ENCODE measurements at places on chromosomes 6 and 20.
A peak's percentile ranks its signal among the peaks of the same experiment; 100 is the strongest.

DNA sequence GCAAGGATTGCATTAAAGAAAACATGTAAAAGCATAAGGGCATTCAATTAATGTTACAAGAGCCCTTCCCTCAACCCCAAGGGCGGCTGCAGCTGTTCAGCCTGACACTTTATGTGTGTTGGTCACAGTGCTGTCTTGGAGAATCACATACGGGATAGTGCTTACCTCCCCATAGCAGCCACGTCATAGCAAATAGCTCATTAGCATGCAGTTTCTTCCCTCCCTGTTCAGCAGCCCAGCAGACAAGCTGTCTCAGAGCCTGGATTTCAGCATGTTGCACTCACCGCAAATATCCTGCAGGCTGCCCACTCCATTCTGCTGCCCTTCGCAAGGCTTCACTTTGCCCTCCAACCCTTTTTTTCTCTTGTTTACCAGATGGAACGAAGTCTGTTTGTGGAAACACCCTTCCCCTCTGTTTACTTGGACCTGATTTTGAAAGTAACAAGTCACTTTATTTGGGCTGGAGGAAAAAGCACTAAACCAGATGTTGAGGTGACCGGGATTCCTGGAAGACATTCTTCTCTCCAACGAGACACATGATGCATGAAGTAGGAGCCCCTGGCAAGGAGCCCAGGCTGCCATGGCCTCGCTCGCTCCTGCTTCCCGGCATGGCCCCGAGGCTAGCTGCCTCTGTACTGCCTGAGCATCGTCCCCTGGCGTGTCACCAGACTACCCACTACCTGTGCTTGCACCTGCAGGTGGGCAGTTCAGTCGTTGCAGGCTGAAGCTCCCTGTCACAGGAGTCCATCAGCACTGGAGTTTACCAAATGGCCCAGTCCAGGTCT is 151.6 kb upstream of the GMDS start:
- DNase-seq: peak; percentile 71

DNA sequence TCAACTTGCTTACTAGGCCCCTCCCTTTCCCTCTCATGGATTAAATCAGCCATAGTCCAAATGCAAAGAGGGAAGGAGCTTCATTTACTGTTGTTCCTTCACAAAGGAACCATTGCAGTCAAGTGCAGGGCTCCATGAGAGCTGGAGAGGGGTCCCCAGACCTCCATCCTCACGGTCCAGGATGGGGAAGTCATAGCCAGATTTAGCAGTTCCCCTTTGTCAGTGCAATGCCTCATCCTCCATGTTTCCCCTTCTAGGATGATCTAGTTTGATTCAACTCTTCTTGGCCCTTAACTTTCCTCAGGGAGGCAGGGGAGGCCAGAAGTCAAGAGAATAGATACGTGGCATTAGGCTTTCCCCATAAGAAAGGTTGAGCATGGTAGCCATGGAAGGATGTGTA is 66.5 kb upstream of the FUCA2 start:
- DNase-seq: no peak

DNA sequence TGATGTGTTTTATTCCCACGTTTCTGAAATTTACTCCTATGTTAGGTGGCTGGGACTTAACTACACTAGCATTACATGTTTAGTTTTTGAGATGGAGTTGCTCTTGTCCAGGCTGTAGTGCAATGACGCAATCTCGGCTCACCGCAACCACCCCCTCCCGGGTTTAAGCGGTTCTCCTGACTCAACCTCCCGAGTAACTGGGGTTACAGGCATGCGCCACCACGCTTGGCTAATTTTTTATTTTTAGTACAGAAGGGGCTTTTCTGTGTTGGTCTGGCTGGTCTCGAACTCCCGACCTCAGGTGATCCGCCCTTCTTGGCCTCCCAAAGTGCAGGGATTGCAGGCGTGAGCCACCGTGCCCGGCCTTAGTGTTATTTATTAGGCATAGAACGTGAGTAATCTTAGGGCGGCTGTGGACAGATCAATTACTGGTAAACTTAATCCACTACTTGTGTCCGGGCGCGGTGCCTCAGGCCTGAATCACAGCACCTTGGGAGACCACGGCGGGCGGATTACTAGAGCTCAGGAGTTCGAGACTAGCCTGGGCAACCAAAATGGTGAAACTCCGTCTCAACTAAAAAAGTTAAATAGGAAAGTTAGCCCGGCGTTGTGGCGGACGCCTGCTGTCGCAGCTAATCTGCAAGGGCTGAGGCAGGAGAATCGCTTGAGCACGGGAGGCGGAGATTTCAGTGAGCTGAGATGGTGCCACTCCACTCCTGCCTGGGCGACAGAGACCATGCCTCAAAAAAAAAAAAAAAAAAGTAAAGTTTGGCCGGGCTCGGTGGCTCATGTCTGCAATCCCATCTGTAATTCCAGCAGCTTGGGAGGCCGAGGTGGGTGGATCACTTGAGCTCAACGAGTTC is 123.7 kb upstream of the BTN3A2 start:
- peak; percentile 83 for DNase-seq

DNA sequence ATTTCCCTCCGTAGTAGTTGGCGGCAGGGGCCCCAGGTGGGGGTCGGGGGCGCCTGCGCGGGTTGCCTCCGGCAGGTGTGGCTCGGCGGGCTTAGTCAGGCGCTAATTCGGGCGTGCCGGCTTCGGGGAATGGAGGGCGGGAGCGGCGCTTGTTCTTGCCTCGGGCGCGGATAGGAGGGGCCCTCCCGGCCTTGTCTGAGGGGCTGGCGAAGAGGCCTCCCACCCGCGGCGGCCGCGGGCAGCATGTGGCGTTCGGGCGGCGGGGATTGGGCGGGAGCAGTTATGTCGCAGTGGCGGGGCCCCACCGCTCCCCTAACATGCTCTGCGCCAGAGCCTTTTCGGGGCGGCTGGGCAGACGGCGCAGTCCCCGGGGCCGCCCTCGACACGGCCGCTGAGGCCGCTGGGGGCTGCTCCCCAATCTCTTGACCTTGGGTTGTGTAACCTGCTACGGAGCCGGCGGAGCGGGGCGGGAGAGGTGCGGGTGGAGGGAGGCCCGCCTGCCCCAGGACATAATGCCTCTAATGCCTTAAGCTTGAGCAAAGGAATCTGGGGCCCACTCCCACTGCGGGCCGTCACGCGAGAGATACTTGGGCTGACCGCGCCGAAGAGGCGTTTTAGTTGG is 1.1 kb downstream of the AMD1 start:
- DNase-seq: peak; percentile 18

DNA sequence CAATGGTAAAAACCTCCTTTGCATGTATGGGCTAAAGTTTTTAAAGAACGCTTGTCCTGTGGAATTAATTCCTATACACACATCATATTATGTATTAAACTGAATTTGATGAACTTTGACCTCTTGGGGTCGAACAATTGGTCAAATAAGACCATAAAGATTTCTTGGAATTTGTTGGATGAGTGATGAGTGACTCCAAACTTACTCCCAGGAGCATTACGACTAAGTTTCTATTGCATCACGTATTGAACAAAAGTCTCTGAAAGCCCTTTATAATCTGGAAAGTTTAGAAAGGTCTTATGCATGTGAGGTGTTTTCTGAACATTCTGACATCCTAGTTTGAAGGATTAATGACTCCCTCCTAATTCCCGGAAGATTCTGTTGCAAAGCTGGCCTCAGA is 126.9 kb upstream of the BMP5 start:
- DNase-seq: peak; percentile 55

DNA sequence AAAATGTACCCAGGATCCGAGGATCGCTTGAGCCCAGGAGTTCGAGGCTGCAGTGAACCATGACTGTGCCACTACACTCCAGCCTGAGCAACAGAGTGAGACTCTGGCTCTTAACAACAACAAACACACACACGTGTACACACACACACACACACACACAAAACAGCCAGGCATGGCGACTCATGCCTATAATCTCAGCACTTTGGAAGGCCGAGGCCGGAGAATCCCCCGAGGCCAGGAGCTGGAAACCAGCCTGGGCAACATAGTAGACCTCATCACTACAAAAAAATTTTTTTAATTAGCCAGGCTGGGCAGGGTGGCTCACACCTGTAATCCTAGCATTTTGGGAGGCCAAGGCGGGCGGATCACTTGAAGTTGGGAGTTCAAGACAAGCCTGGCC is 23.3 kb upstream of the ARFGEF2 start:
- DNase-seq: peak; percentile 65

DNA sequence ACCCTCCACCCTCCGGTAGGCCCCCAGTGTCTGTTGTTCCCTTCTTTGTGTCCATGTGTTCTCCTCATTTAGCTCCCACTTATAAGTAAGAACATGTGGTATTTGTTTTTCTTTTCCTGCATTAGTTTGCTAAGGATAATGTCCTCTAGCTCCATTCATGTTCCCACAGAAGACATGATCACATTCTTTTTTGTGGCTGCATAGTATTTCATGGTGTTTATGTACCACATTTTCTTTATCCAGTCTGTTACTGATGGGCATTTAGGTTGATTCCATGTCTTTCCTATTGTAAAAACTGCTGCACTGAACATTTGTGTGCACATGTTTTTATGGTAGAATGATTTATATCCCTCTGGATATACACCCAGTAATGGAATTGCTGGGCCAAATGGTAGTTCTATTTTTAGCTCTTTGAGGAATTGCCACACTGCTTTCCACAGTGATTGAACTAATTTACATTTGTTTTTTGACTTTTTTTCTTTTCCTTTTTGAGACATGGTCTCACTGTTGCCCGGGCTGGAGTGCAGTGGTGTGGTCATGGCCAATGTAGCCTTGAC is 4.5 kb downstream of the KPNA5 start:
- peak; percentile 10 for DNase-seq

GRCh38 chr6:126553854-126554253 is 213.9 kb downstream of the CENPW start:
- DNase-seq: no peak

DNA sequence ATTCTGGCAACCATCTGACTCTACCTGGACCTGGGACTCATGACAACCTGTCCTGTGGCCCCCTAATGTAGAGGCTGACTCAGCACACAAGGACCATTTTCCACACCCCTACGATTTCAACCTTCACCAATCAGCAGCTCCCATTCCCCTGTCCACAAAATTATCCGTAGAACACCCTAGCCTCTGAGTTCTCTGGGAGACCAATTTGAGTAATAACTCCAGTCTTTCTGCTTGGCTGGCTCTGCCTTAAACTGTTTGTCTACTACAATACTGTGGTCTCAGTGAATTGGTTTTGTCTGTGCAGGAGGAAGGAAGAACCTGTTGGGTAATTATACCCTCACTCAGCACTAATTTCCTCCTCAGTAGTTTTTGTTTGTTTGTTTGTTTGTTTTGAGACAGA is 99.3 kb upstream of the MRPS10 start:
- no peak for DNase-seq

- DNase-seq: peak; percentile 32
Observed at GRCh38 chr20:24842918-24843715, 106.0 kb upstream of the CST7 start.

- DNase-seq: no peak
Observed at GRCh38 chr6:43262000-43262779, 18.9 kb downstream of the TTBK1 start.

DNA sequence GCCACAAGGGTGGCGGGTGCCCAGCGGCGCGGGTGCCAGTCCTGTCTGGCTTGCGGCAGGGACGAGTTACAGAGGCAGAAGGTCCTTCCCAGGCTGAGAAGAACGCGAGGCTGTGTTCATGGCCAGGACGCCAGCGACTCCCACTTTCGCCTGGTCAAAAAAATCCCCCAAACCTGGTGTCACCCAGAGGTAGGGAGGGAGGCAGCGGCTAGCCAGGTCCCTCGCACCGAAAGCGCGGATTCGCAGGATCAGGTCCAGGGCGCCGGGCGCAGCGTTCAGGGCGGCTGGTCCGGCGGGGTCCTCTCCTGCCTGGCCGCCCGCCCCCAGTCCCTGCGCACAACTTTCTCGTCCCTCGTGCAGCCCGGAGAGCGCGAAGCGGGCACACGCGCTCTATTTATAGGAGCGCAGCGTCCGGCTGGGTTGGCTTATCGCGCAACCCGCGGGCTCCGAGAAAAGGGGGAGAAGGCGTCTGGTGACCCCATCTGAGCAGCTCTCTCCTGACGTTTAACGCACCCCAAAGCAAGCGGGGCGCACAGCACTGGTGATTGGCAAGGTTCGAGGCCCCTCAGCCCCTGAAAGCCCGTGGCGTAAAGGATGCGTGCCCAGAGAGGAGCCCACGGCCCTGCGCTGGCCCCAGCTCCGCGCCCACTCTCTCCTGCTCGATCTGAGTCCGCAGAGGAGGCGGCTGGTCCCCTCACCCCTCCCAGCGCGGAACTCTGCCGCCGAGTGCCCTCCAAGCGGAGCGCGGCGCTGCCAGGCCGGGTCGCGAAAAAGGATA is 519 bp downstream of the CBLN4 start:
- DNase-seq: no peak

GRCh38 chr6:72238900-72239299 is 352.6 kb downstream of the RIMS1 start:
- DNase-seq: peak; percentile 7

DNA sequence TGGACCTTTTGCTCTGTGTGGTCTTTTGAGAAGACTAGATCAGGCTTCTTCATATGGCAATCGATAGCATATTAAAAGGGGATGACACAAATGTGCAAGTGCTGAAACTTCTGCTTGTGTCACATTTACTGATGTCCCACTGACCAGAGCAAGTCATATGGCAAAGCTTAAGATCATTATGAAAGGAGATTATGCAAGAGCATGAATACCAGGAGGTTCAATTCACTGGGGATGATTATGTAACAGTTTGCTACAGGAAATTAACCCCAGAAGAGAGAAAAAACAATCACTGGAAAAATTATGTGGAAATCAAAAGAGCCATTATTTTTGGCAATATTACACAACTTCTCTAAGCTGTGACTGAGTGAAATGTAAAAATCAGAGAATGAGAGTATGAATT is 13.7 kb upstream of the PRDM13 start:
- DNase-seq: peak; percentile 30

DNA sequence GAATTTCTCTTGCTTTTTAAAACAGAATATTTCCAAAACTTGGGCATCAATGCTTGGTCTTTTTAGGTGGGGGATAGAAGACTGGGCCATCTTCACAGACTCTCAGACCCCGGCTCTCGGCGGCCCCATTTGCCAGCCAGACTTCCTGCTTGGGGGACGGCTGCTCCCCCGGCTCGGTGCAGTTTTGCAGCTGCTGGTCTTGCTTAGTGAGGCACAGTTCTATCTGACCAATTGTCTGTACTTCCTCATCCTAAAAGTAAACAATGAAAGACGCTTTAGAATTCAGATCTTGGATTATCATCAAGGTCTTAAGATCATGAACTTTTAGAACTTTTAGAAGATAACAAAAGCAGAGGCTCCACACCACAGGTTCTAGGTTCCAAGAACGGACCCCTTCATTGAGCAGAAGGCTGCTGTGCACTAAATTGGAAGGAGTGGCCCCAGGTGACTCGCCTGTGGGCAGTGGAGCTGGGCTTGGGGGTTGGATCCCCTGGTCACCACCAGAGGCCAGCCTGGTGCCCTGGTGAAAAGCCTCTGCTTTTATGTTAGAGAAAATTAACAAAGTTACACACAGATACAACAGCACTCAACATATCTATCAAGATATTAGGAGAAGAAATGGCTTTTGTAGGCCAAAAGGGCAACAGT is 26.7 kb downstream of the RNASET2 start:
- no peak for DNase-seq

DNA sequence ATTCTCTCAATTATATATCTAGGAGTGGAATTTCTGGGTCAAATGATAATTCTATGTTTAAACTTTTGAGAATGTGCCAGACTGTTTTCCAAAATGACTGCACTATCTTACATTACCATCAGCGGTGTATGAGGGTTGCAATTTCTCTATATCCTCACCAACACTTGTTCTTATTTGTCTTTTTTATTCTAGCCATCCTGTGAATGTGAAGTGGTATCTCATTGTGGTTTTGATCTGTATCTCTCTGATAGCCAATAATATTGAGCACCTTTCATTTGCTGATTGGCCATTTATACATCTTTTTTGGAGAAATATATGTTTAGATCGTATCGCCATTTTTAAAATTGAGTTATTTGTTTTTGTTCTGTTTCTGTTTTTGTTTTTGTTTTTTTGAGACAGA is 32.3 kb downstream of the C20orf203 start:
- DNase-seq: no peak

- peak; percentile 2 for DNase-seq
Observed at GRCh38 chr20:19354950-19355349, 142.5 kb downstream of the SLC24A3 start.
